A549 treated with DMSO at 1 μM for 4 hours (cell line): ENCODE measurements at places on chromosomes 16 and 17. TPM values are rescaled to one million over a fixed set of nuclear protein-coding genes. Genes with fewer than 3 reads are reported as not detected.

Gene CA5A
- total RNA-seq: not detected in 5 replicates

Gene PDILT
- total RNA-seq: not detected in 5 replicates

Gene C16orf96
- total RNA-seq: not detected in 5 replicates

Gene PRKCB
- total RNA-seq: 0.17 to 0.50 TPM (median 0.24 TPM) in 5 replicates

Gene GP1BA
- not detected in 5 replicates for total RNA-seq

Gene CSH2
- total RNA-seq: not detected in 5 replicates

Gene KRTAP1-1
- not detected in 5 replicates for total RNA-seq

Gene ABCA6
- 0.03 TPM in 1 of 5 replicates, not detected in the others for total RNA-seq

Gene MILR1
- total RNA-seq: 1.7 to 2.8 TPM (median 1.9 TPM) in 5 replicates

Gene NHLRC4
- total RNA-seq: 0.15 to 0.30 TPM (median 0.21 TPM) in 5 replicates

Gene SRSF1
- total RNA-seq: 258 to 297 TPM (median 284 TPM) in 5 replicates

Gene ELMO3
- 0.87 to 1.7 TPM (median 1.3 TPM) in 5 replicates for total RNA-seq

Gene CTRB1
- not detected in 5 replicates for total RNA-seq

Gene KRTAP1-5
- 0.08 TPM in 1 of 5 replicates, not detected in the others for total RNA-seq

Gene SSTR5
- 0.11 to 0.30 TPM (median 0.26 TPM) in 5 replicates for total RNA-seq

Gene CPHXL2
- not detected in 5 replicates for total RNA-seq

Gene DOC2A
- total RNA-seq: 1.5 to 3.0 TPM (median 2.6 TPM) in 5 replicates

Gene QPRT
- 0.59 to 1.4 TPM (median 0.83 TPM) in 5 replicates for total RNA-seq

Gene COX6A2
- not detected in 5 replicates for total RNA-seq

Gene BCAR1
- total RNA-seq: 67.4 to 94.3 TPM (median 76.5 TPM) in 5 replicates

Gene CYBA
- total RNA-seq: 238 to 286 TPM (median 248 TPM) in 5 replicates

Gene ABCC6
- 0.96 to 1.3 TPM (median 1.1 TPM) in 5 replicates for total RNA-seq

Gene KCNG4
- total RNA-seq: not detected in 5 replicates

Gene TNFSF12
- total RNA-seq: 8.4 to 13.8 TPM (median 11.7 TPM) in 5 replicates

Gene C16orf46
- total RNA-seq: 0.57 to 1.6 TPM (median 0.92 TPM) in 5 replicates

Gene ASGR1
- 1.1 to 1.7 TPM (median 1.2 TPM) in 5 replicates for total RNA-seq

Gene KRTAP4-5
- total RNA-seq: not detected in 5 replicates

Gene TBC1D3I
- total RNA-seq: 0.19 to 0.46 TPM (median 0.29 TPM) in 5 replicates

Gene CFDP1
- 50.8 to 59.6 TPM (median 53.8 TPM) in 5 replicates for total RNA-seq

Gene MPO
- not detected in 5 replicates for total RNA-seq
